ENCODE measurements at places on chromosomes 4 and X. TPM values are rescaled to one million over a fixed set of nuclear protein-coding genes. Genes with fewer than 3 reads are reported as not detected.

Gene SLC7A11
- total RNA-seq, result 225 TPM

Gene RHOXF2
- total RNA-seq, result not detected

DNA sequence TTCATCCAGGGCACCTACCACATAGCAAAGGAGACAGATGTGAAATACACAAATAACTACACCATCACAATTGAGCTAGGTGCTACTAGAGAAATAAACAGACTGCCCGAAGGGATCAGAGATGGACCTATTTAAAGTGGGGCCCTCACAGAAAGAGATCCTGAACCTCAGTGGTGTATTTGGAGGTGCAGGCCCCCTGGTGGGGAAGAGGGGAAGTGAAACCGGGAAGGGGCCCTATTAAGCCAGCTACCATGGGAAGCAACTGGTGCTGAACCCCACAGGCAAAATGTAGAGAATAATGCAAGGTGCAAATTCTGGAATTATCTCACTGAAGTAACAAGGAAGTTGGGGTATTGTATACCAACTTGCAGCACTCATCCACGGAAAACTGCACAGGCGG is 78.6 kb upstream of the FAM9A start:
- peak; percentile 3 for DNase-seq

GRCh38 chr4:6742989-6743388 is 27.0 kb downstream of the BLOC1S4 start:
- DNase-seq, result no peak

Gene ASMT
- total RNA-seq, result not detected

GRCh38 chr4:111666826-111667360 is 478.4 kb upstream of the FAM241A start:
- no peak for DNase-seq

Gene PAGE4
- not detected for total RNA-seq

Gene SRPX2
- total RNA-seq, result 39.8 TPM

- no peak for DNase-seq
Measured at GRCh38 chrX:66000178-66000577, 39.7 kb downstream of the VSIG4 start.

Gene KIT
- not detected for total RNA-seq

- no peak for DNase-seq
Measured at GRCh38 chr4:106048250-106048971, 153.1 kb downstream of the NPNT start.

Gene DMRTC1
- total RNA-seq, result not detected

DNA sequence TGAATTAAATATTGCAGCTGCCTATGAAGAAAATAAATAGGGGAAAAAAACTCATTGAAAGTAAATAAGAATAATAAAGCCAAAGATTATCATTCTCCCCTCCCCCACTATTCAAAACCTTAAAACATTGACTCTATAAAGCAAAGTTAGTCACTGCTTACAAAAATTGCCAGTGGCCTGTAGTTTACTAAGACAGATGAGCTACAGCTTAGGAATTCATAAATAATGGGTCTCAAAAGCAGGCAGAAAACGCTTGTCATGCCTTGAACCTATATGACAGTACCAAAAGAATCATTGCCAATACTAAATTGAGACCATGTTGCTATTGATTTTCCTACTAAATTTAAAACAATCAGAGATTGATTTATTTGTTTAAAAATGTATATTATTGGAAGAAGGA is 78.9 kb downstream of the SLC10A7 start:
- DNase-seq, result no peak

Gene BTK
- total RNA-seq, result not detected

DNA sequence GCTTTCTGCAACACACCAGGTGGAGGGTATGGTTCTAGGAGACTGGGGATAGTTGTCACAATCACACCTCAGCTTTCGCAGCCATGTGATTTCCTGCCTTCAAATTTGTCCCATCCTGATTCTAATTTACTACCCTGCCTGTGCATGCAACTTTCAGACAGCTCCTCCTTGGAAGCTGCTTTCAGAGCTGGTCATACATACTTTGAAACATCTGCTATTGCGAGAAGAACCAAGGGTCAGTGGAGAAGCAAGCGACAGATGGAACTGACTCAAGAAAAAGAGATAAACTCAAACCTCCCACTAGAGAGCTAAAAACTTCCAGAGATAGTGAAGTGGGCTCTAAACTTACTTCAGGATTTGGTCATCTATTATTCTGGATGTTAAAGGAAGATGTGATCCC is 381.7 kb upstream of the FGF13 start:
- DNase-seq, result no peak

Gene FAM236C
- not detected for total RNA-seq

GRCh38 chrX:68821616-68822015 is 7.2 kb upstream of the EFNB1 start:
- DNase-seq, result no peak

GRCh38 chr4:63787326-63787725 is 621.9 kb downstream of the TECRL start:
- no peak for DNase-seq

Gene BEND2
- total RNA-seq, result not detected

DNA sequence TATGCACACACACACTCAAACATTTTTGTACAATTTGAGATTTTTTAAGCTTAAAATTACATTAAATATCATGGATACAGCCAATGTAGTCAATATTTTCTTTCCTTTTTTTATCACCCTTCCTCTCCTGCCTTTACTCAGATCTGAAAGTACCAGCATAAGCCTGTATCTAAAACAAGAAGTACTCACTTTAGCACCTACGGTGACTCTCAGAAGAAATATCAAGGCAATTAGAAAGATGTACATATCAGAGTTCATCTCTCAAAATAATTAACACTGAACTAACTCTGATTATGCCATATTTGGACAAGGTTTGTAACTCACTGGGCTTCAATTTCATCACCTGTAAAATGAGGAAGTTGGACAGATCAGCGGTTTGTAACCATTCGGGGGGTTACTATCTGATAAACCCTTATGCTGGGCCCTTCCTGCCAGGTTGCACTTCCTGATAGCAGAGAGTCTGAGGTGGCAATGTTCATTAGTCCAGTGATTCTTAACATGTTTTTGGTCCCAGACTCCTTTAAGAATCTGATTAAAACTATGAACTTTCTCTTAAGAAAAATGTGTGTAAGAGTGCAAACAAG is 5.7 kb upstream of the GPR174 start:
- no peak for DNase-seq

DNA sequence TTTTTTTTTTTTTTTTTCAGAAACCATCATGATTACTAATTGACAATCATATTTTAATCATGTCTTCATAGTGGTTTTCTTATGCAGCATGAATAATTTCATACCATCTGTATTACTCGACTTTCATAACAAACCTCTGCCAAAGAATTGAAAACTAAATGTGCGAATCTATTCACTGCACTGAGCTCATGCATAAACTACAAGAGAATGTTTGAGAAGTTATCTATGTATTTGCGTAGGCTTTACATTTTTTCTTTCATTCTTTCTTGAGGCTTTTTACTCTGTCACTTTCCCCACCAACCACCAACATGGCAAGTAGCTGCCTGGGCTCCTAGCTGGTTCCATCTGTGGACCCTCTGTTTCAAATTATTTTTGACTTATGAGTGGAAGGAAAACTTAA is 1761.0 kb downstream of the STIM2 start:
- no peak for DNase-seq

DNA sequence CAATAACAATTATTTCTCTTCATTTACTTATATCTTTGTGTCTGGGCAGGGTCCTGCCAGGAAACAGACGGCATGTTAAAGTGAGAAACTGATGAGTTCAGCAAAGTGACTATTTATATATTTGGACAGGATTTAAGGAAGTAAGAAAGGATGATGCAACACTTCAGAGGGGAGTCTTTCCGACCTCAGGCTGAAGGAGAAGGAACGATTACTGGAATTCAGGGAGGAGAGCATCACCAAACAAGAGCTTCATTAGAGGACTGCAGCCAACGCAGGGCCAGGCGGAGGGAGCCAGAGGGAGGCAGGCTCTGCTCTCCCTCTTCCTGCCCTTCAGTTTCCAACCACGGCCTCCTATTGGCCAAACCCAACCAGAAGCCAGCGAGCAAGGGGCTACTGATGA is 1.5 kb upstream of the TLR7 start:
- no peak for DNase-seq

GRCh38 chr4:163195247-163195765 is 28.6 kb upstream of the NAF1 start:
- DNase-seq, result no peak

Gene PRRG1
- 23.1 TPM for total RNA-seq

DNA sequence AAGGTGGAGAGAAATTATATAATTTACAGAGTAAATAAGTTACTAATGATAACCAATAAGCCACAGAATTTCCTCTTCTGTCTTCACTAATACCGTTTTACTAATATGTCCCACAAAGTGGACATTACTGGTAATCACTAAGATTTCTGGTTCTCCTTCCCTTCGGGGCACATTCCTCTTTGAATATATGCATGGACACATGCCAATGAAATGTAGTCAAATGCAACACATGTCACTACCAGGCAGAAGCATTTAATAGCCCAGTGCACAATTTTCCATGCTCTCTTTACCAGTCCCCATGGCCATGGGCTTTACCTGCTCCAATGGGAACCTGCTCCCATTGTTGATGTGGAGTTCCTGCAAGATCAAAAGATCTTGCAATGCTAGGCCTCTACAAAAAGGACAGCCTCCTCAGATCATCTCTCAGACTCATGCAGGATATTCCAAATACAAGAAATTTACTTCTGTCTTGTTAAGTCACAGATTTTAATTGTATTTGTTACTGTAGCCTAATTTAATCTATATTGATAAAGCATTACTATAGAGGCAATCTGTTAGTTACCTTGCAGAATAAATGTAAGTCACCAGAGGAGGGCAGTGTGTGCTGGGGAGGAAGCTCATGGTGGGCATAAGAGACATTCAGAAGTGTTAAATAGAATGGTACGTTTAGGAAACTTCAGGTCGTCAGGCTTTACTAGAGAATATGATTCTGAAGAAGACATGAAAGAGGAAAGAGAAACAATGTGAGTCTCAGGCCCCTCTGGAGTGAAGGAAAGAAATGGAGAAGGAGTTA is 37.1 kb upstream of the INPP4B start:
- DNase-seq, result no peak

- peak; percentile 84 for DNase-seq
Measured at GRCh38 chr4:1726146-1726934, 5.0 kb downstream of the TACC3 start.

Gene NRK
- total RNA-seq, result not detected

- DNase-seq, result no peak
Measured at GRCh38 chrX:9204560-9204959, 170.6 kb upstream of the FAM9B start.

Gene CPLX1
- total RNA-seq, result 0.10 TPM

Gene POF1B
- total RNA-seq, result 11.9 TPM

DNA sequence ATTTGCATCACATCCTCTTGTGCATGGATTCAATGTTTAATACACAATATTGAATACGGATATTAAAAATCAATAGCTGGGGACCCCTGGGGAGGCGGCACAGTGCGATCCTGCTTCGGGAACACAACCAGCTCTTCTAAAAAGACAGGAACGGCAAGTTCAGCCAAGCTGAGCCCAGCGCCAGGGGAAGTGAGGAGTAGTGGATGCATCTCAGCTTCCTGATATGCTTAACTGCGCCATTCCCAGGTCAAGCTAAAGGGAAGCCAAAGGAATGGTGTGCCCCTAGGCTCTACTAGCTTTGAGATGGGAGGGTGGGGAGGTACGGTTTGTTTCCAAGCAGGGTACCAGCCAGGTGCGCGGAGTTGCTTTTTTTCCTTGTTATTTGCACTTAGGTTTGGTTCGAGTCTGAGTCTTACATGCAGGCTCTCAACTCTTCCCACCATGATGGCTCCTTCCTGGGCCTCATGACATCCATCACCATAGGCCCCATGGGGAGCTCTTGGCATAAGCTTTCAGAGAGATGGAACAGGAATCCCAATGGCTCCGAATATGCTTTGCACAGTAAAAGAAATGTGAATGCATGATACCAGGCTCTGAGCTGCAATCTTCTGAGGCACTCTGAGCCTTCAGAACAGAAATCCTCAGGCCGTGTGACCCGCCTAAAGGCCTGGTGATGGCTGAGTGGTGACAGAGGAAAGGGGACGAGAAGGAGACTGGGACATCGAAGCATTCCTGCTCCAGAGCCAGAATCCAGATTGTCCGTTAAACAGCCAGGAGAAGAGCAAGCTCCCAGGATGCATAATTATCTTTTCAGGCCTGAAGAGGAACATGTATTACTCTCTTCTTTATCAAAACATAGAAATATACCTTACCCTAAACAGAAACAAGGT is 51.8 kb upstream of the BCOR start:
- no peak for DNase-seq
